RPMI8226 (cell line): ENCODE measurements at places on chromosomes 11 and 22.

- no peak for DNase-seq
Observed at GRCh38 chr11:108111126-108111525, 10.2 kb upstream of the ACAT1 start.

- DNase-seq: no peak
Observed at GRCh38 chr11:64251753-64252002, 348 bp downstream of the PLCB3 start.

DNA sequence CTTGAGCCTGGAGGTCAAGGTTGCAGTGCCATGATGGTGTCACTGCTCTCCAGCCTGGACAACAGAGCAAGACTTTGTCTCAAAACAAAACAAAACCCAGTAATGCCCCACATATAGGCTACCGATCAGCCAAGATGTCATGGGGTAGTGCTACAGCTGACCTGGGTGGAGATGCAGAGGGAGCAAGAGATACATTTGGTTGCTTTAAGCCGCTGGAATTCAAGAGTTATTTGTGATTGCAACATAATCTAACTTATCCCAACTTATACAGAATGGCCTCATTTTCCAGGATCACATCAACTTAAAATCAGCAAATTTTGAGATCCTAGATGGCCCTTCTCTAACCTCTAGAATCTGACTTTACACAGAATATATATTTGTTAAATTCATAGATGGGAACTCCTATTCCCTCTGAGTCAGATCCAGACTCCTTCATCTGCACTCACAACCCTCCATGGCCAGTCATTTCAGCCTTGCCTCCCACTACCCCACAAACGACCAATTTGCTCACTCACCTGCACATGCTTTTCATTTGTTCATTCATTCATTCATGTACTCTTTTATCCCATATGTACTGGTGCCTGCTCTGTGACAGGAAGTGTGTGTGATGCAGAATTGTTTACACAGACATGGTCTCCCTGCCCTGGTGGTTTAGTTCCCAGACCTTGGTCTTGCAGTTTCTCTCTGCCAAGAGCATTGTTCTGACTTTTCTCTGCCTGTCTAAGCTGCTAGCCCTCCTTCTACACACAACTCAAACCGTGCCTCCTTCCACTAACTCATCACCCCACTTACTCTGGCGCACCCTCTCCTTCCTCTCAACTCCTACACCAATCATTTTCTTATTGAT is 24.1 kb upstream of the APLNR start:
- no peak for DNase-seq

DNA sequence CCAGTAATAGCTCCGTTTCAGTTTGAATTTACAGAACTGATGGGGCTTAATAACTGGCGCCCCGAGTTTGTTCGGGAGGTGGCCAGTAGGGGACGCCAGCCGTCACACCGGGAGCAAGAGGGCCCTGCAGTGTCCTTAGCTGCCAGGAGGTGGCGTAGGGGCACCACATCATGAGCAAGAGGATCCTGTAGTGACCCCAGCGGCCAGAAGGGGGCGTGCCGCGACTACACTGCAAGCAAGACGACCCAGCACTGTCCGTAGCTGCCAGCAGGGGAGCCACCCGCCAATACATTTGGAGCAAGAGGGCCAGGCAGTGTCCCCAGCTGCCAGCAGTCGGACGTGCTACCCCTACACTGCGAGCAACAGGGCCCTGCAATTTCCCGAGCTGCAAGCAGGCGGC is 663.7 kb upstream of the B3GAT1 start:
- peak; percentile 68 for DNase-seq

- DNase-seq: no peak
Observed at GRCh38 chr11:69242266-69242920, 51.6 kb upstream of the MYEOV start.

GRCh38 chr22:27105142-27106025 is 448.0 kb downstream of the MIAT start:
- no peak for DNase-seq

- no peak for DNase-seq
Observed at GRCh38 chr11:19625438-19625837, 87.2 kb upstream of the NAV2 start.

GRCh38 chr11:60831501-60832079 is 10.3 kb upstream of the CCDC86 start:
- DNase-seq: peak; percentile 60

DNA sequence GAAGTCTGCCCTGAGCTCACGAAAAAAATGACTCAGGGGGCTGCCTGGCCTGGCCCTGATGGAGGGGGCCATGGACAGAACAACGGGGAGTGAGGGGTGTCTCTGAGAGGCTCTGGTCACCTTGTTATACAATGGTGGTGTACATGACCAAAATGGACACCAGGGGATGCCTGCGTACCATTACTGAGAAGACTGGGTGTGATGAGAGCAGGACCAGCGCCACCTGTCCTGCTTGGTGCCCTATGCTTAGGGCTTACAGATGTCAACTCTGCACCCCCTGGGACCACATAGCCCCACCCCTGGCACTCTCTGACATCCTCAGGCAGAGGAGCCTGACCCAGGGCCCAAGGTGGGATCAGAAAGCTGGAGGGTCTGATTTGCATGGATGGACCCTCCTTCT is 104.8 kb downstream of the ZNF280B start:
- DNase-seq: no peak

DNA sequence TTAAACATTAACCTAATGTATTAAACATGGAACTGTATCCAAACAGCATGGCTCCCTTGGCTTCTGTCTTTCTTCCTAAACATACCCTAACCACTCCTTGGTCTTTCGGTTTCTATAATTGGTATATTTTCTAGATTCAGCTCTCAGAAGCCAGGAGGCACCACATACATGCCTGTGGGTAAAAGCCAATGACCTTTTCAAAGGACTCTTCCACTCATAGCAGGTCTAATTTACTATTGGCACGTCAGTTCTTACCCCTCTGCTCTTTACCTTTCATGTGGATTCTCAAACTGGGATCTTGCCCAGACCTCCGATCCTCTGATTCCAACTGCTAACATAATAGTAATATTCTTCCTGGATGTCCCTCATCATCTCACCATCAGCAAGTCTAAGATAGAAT is 835.1 kb downstream of the NTM start:
- DNase-seq: no peak

DNA sequence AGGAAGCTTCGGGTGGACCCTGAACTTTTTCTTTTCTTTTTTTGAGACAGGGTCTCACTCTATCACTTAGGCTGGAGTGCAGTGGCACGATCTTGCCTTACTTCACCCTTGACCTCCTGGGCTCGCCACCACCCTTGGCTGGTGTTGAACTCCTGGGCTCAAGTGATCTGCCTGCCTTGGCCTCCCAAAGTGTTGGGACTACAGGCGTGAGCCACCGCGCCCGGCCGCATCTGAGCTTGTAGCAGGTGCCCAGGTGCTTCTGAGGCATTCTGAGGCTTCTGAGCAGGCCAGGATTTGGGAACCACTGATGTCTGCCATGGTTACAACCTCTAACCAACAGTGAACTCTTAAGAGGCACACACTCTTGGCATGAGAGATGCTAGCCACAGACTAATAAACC is 5.1 kb downstream of the USP35 start:
- no peak for DNase-seq

- no peak for DNase-seq
Observed at GRCh38 chr11:86722006-86722405, 49.6 kb upstream of the ME3 start.

DNA sequence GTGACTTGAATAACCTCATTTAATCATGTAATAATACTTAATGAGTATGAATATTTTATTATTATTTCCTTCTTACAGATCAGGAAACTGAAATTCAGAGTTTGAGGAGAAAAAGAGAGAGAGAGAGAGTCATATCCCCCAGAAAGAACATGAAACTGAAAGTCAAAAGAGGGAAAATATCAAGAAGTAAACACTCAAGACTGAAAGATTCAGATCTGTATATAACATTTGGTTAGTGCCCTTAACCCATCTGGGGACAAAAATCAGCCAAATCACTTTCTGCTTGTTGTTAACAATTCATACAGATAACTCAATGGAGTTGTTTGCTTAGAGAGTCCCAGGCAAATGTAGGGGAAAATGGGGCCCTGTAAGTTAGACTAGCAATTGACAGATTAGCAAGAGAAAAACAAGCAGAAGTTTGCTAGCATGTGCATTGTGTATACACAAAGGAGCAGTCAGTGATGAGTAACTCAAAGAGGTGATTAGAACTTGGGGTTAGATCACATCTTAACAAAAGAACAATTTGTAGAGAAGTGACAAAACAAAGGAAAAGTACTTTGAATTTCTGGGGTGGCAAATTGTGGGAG is 25.9 kb upstream of the MMP13 start:
- no peak for DNase-seq
